ENCODE measurements at places on chromosomes 7 and 10.

DNA sequence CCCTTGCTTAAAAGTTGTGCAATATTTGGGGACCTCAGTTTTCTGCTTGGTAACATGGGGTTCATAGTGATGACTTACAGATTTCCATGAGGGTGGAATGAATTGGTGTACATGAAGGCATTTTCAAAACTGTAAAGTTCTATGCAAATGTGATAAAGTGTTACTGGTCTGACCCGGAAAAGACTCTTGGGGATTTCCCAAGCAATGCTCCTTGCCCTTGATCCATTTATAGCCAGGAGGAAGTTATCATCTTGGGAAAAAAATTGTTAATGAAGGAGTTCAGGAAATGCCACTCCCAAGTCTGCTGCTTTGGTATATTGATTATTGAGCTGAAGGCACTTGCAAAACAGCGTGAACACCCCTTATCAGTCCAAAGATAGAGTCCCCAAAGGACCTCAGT, 96.3 kb upstream of the ZPBP start:
- no peak for DNase-seq

DNA sequence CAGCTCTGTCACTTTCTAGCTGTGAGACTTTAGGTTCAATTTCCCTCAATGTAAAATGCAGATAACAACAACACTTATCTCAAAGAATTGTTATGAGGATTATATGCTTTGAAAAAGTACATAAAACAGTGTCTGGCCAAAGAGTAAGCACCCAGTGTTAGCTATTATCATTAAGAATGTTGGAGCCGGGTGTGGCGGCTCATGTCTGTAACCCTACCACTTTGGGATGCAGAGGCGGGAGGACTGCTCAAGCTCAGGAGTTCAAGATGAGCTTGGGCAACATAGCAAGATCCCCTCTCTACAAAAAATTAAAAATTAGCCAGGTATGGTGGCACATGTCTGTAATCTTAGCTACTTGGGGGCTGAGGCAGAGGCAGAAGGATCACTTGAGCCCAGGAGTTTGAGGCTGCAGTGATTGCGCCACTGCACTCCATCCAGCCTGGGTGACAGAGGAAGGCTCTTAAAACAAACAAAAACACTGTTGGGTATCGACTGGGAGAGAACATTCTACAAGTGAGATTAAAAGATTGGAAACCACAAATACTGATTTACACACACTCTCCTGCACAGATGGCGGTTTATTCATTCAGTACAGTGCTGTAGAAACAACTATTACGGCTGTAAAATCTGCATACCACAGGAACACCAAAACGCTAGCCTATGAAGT, 107.3 kb downstream of the PROSER2 start:
- DNase-seq = no peak

GRCh38 chr10:78290131-78290750, 256.6 kb downstream of the RPS24 start:
- DNase-seq = no peak

DNA sequence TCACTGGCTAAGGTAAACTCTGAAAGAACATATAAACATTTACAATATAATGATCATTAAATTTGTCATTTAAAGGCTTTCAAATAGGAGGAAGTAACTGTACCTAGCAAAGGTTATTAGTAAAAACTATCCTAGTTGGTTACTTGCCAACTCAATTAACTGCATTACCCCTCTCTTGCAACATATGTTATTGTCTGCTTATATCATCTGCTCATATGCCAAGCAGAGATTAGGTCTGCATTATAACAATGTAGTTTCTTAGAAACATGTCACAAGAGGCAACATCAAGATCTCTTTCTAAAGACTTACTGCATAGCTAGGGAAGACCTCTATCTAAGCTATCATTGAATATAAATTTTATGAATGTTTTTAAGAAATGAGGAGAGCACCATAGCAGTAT, 132.5 kb downstream of the RELN start:
- DNase-seq = no peak

DNA sequence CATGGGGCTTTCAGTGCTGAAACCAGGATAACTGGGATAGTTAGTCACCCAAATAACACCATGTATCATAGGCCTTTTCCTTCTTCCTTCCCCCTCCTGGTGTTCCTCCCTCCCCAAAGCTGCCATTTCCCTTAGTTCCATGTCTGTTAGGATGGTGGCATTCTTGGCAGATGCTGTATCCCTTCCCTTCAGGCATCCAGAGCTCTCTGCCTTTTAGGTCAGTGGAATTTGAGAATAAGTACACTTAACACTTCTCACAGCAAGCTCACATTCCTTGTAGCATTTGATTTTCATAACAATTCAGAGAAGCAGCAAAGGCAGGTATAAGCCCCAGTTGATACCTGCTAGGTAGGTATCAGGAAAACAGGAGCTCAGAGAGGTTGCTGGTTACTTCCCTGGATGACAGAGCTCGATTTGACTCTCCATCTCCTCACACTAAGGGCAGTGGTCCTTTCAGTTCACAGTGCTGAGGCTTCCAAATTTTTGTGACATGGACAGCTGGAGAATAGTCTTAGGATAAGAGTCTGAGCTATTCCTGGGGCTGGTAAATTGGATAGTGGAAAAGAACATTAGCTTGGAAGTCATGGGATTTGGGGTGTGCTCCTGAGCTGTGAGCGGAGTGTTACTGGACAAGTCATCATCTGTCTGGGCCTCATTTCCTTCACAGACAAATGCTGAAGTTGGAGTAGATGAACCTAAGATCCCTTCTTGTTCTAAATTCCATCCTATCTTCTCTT, 108.7 kb upstream of the RHOBTB1 start:
- DNase-seq = no peak
